ENCODE measurements at places on chromosomes 7 and 10.

GRCh38 chr10:3237530-3237929, 64.9 kb upstream of the PITRM1 start:
- no peak for DNase-seq

- DNase-seq: no peak
These were observed 2.9 kb downstream of the HKDC1 start for GRCh38 chr10:69223028-69223342.

GRCh38 chr7:135884495-135885232, 92.5 kb downstream of the MTPN start:
- no peak for DNase-seq

GRCh38 chr7:45103958-45104843, 7.3 kb downstream of the TBRG4 start:
- DNase-seq: no peak

GRCh38 chr7:52876402-52876801, 159.0 kb upstream of the POM121L12 start:
- no peak for DNase-seq

DNA sequence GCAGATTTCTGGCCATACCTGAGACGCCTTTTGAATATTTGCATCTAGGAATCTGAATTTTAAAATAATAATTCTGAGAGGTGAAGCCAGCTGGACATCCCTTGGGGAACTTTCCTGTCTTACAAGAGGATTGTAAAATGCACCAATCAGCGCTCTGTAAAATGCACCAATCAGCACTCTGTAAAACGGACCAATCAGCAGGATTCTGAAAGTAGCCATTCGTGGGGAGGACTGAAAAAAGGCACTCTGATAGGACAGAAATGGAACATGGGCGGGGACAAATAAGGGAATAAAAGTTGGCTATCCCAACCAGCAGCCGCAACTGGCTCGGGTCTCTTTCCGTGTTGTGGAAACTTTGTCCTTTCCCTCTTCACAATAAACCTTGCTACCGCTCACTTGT, 9.9 kb downstream of the PPIF start:
- no peak for DNase-seq
